ENCODE measurements at places on chromosomes 12 and 14. TPM values are rescaled to one million over a fixed set of nuclear protein-coding genes. Genes with fewer than 3 reads are reported as not detected.

The ADSS1 gene
- 6.2 TPM for total RNA-seq

The CCDC177 gene
- not detected for total RNA-seq

DNA sequence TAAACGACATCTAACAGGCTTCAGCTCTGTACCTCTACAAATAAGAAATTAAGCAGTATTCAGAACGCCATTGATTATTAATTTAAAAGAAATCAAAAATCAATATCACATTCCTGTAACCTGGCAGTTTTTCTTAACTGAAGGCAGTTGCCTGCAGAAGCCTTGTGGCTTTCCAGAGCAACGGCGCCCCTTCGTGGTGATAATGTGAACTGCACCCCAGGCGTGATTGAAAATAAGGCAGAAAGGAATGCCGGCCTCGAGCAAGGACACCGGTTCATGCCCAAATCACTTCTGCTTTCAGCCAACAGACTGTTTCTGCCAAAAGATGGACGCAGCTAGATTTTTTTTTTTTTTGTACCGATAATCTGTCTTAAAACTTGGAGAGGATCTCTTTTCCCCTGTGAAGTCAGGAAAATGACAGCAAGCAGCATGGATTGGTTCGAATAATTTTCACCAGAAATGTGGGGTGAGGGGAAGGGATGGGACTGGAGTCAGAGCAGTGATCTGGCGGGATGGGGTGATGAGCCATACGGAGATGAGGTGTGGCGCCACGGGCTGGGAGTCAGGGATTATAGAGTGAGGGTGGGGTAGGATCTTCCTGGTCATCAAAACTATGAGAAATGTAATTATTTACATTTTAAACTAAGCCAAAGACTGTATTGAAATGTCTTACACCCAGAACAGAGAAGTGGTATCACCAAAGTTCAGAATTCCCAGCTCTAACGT is 473.0 kb downstream of the DPF3 start:
- no peaks in the 10 kb centered on the region for H3K27me3 ChIP-seq
- H3K4me3 ChIP-seq, result no peak overlapping the region
- no peaks in the 10 kb centered on the region for H3K36me3 ChIP-seq
- H3K4me1 ChIP-seq, result no peaks in the 10 kb centered on the region

- no peaks in the 10 kb centered on the region for H3K27me3 ChIP-seq
- H3K36me3 ChIP-seq, result no peaks in the 10 kb centered on the region
- no peak overlapping the region for H3K4me3 ChIP-seq
- peak overlapping the region; percentile 25 for H3K27ac ChIP-seq
These were observed 396.2 kb downstream of the NUAK1 start for GRCh38 chr12:105742567-105742874.

GRCh38 chr14:22400655-22401259 is 188.3 kb downstream of the DAD1 start:
- H3K4me3 ChIP-seq, result no peak overlapping the region
- DNase-seq, result no peak
- H3K27ac ChIP-seq, result peak overlapping the region; percentile 18
- no peaks in the 10 kb centered on the region for H3K4me1 ChIP-seq

- H3K27ac ChIP-seq, result no peak overlapping the region
- no peaks in the 10 kb centered on the region for H3K27me3 ChIP-seq
- DNase-seq, result no peak
- H3K4me3 ChIP-seq, result no peak overlapping the region
- H3K4me1 ChIP-seq, result peaks cover 6% of the 10 kb centered on the region
- no peaks in the 10 kb centered on the region for H3K36me3 ChIP-seq
These were observed 14.7 kb upstream of the MFAP5 start for GRCh38 chr12:8677362-8677761.

DNA sequence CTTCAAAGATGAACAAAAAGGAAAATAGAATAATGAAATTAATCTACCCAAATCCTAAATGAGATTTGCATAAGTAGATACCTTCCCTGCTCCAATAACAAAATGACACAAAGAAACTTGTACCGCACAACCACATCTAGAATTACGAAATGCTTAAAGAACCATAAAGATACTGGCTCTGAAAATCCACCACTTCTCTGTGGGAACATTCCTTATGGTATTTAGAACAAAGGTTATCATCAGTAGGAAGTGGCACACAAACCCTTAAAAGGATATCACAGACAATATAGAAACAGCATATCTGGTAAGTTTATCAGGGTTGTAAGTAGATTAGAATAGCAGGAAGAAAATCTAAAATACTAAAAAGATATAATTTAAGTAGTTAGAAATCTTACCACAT is 11.6 kb downstream of the IAPP start:
- H3K27ac ChIP-seq, result no peak overlapping the region
- H3K4me1 ChIP-seq, result no peaks in the 10 kb centered on the region
- DNase-seq, result no peak
- H3K36me3 ChIP-seq, result no peaks in the 10 kb centered on the region
- H3K27me3 ChIP-seq, result no peaks in the 10 kb centered on the region

DNA sequence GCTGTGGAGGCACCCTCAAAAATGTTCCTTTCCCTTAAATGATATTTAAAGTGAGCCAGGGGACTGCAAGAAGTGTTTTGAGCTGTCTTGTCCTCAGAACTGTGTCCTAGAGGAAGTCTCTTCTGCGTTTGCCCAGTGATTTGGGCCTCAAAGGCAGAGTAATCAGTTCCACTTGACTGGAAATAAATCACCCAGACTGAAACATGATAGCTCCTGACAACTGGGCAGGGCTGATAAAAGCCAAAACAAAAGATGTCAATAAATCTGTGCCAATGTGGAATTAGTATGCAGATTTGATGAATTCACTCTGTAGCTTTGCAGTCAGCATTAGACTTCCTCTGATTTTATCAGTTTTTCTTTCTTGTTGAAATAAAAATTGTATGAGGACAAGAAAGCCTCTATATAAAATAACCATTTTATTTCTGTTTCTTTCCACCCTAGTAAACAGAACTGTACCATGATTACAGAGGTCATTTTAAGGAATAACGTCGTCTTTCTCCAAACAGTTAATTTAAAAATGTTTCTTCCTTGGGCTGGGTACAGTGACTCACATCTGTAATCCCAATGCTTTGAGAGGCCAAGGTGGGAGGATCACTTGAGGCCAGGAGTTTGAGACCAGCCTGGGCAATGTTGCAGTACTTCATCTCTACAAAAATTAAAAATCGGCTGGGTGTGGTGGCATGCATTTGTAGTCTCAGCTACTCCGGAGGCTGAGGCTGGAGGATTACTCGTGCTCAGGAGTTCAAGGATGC is 180.8 kb downstream of the ERC1 start:
- DNase-seq, result no peak
- peaks cover 7% of the 10 kb centered on the region for H3K4me1 ChIP-seq
- H3K4me3 ChIP-seq, result no peak overlapping the region
- H3K27me3 ChIP-seq, result no peaks in the 10 kb centered on the region

GRCh38 chr12:130615861-130616345 is 100.2 kb downstream of the RIMBP2 start:
- no peak overlapping the region for H3K27ac ChIP-seq
- no peaks in the 10 kb centered on the region for H3K4me1 ChIP-seq
- DNase-seq, result no peak
- no peaks in the 10 kb centered on the region for H3K27me3 ChIP-seq

DNA sequence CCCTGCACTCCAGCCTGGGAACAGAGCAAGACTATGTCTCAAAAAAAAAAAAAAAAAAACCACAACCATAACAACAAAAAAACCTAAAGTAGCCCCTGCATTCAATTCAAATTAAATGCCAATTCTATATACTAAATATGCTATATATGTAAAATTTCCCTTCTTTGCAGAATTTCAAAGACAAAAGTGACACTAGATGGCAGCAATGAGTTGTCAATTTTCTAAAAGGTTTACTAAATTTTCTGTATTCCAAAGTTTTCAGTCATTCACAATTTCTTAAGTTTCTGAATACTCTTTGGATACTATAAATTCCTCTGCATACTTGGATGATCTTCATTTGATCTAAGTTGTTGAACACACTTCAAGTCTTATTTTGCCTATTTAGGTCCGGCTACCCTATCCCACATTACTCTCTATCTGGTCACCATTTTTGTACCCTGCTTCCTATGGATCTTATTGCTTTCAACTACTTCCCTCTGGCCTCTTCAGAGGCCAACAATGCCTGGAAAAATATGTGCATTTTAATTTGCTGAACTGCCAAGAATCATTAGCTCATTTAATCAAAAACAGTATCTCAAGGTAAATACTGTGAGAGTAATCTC is 27.9 kb downstream of the HNRNPC start:
- H3K27ac ChIP-seq, result no peak overlapping the region
- no peak for DNase-seq
- H3K36me3 ChIP-seq, result peaks cover 28% of the 10 kb centered on the region
- H3K4me1 ChIP-seq, result peaks cover 80% of the 10 kb centered on the region

DNA sequence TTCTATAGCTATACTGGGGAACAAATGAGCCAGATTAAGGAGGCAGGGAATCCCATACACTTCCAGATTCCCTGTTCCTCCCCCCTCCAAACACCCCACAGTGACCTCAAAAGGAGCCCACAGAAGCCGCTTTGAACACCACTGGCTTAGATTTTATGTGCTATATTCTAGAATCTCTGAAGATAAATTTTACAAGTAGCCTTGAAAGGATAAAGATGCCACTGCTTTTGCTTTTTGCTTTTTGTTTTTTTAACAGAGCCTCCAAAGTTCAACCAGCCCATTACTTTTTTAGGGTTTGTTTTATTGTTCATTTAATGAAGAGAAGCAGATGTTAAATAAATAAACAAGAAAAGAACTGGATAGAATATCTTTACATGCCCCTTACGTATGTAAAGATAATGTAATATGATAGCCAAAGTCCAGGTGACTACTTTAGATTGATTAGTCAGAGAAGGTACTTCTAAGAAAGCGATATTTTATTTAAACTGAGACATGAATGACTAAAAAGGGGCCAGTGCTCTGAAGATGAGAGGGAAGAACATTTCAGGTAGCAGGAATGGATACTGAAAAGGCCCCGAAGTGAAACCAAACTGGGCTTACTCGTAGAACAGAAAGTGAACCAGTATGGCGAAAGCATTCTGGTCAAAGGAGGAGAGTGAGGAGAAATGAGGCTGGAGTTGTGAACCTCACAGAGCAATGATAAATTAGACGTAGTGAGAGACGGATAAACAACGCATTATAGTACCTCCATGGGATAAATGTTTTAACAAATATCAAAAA is 44.6 kb downstream of the DUSP6 start:
- peaks cover 20% of the 10 kb centered on the region for H3K4me1 ChIP-seq
- DNase-seq, result no peak
- H3K27ac ChIP-seq, result no peak overlapping the region
- H3K27me3 ChIP-seq, result no peaks in the 10 kb centered on the region
- no peaks in the 10 kb centered on the region for H3K36me3 ChIP-seq
- no peak overlapping the region for H3K4me3 ChIP-seq

GRCh38 chr14:49220492-49220891 is 365.7 kb downstream of the RPS29 start:
- H3K27me3 ChIP-seq, result no peaks in the 10 kb centered on the region
- no peak overlapping the region for H3K27ac ChIP-seq
- peaks cover 31% of the 10 kb centered on the region for H3K4me1 ChIP-seq
- no peak for DNase-seq
- H3K4me3 ChIP-seq, result no peak overlapping the region
- no peaks in the 10 kb centered on the region for H3K36me3 ChIP-seq

DNA sequence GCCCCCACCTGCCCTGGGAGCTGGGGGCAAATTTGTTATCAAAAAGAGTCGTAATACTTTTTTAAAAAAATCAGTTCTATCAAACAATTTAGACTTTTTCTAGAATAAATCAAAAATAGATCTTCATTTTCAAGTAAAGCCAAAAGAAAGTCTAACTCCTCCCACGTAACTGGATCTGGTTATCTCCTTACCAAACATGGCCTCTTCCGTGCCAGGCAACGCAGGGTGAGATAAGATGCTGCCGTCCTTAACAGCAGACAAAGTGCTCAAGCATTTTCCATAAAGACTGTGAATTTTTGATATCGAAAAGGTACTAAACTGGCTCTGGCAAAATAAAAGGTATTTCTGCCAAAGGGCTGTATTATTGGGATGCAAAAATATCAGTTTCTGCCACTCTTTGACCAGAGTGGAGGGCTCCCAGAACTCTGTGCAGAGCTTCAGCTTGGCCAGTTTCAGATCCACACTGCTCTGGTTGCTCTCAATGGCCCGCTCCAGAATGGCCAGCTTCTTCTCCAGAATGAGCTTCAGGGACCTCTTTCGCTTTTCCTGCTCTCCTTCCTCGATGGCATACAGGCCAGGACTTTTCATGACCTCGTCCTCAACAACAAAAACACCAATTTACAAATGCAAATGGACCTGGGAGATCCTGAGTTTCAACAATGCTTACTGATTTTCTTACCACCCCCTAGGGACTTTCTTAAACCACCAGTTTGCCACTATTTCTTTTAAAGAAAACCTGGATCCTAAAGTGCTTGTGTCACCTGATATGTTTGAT is 29.0 kb downstream of the NRDE2 start:
- H3K4me3 ChIP-seq, result no peak overlapping the region
- peak overlapping the region; percentile 54 for H3K27ac ChIP-seq
- H3K4me1 ChIP-seq, result peaks cover 34% of the 10 kb centered on the region
- H3K27me3 ChIP-seq, result no peaks in the 10 kb centered on the region
- DNase-seq, result no peak

GRCh38 chr14:30710876-30711275 is 88.8 kb downstream of the SCFD1 start:
- no peak for DNase-seq
- no peaks in the 10 kb centered on the region for H3K27me3 ChIP-seq
- H3K4me3 ChIP-seq, result no peak overlapping the region
- no peaks in the 10 kb centered on the region for H3K4me1 ChIP-seq
- no peak overlapping the region for H3K27ac ChIP-seq

GRCh38 chr12:95547522-95548055 is 3.7 kb downstream of the USP44 start:
- peaks cover 3% of the 10 kb centered on the region for H3K36me3 ChIP-seq
- peaks cover 10% of the 10 kb centered on the region for H3K4me1 ChIP-seq
- no peak for DNase-seq
- no peaks in the 10 kb centered on the region for H3K27me3 ChIP-seq

All from esophagus muscularis mucosa (tissue), 4 donors.